Endothelial cell of umbilical vein (primary cell): ENCODE measurements at places on chromosomes 13 and 19. TPM values are rescaled to one million over a fixed set of nuclear protein-coding genes. Genes with fewer than 3 reads are reported as not detected.

- H3K4me1 ChIP-seq, result peaks cover 28% of the 10 kb centered on the region
- no peaks in the 10 kb centered on the region for H3K27me3 ChIP-seq
- no peak overlapping the region for H3K4me3 ChIP-seq
- H3K36me3 ChIP-seq, result no peaks in the 10 kb centered on the region
- H3K27ac ChIP-seq, result no peak overlapping the region
- no peak for DNase-seq
Measured at GRCh38 chr19:56116606-56117005, 4.5 kb downstream of the ZNF787 start.

GRCh38 chr13:101326710-101327109 lies 89.6 kb downstream of the NALCN start:
- no peak overlapping the region for H3K27ac ChIP-seq
- H3K27me3 ChIP-seq, result no peaks in the 10 kb centered on the region
- H3K4me3 ChIP-seq, result no peak overlapping the region
- H3K4me1 ChIP-seq, result no peaks in the 10 kb centered on the region
- H3K36me3 ChIP-seq, result no peaks in the 10 kb centered on the region
- DNase-seq, result no peak

Gene ZNF541
- polyA plus RNA-seq, result 0.03 and 0.05 TPM in 2 replicates

DNA sequence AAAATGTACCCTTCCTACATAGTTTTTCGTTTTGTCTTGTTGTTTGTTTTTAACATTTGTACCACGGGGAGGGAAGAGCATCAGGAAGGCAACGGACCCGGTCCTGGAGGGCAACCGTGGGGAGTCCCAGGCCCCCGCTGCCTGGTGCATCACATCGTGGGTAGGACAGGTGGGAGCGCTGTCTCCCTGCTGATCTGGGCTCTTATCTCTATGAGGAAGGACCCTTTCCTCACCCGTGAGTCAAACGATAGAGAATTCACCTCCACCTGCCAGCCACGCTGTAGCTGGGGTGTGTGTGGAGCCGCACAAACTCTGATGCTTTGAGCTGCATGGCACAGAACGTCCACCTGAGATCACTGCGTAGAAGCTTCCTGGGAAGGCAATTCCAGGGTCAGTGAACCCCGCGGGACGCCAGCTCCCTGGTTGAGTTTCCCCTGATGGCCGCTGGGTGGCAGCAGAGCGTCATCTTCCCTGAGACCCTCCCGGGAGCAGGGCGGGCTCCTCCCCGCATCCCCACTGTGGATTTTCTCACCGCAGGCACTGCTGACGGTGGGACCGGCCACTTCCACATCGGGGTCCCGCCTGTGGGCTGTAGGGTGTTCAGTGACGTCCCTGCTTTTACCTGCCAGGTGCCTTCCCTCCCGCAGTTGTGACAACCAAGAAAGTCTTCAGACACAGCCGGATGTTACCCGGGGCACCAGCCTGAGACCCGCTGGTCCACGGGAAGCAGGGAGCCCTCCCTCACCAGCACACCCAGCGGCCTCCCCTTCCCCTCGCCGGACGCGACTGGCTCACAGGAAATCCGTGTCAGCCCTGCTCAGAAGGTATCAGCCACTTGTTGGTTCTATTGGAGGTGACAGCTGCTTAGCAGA lies 54.7 kb downstream of the ZNF787 start:
- H3K27me3 ChIP-seq, result no peaks in the 10 kb centered on the region
- H3K27ac ChIP-seq, result no peak overlapping the region
- H3K36me3 ChIP-seq, result no peaks in the 10 kb centered on the region
- peak; percentile 54 for DNase-seq

GRCh38 chr13:82344867-82345266 lies 1537.4 kb downstream of the SLITRK1 start:
- no peak for DNase-seq
- no peaks in the 10 kb centered on the region for H3K27me3 ChIP-seq
- no peaks in the 10 kb centered on the region for H3K36me3 ChIP-seq

Gene CEBPA
- polyA plus RNA-seq, result 0.05 and 0.06 TPM in 2 replicates

DNA sequence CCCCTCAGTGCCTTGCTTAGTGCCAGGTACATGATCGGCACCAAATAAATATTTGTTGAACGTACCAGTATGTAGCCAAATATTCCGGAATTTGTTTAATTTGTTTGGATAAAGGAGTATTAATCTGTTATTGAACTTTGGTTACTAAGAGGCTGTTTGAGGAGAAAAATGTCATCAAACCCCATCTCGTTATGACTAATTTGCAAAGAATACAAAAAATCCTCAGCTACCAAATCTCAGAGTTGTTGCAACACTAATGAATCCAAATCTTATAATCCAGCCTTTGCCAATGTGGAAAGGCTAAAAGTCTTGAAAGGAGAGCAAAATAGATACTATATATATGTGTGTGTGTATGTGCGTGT lies 79.5 kb downstream of the KLF5 start:
- no peaks in the 10 kb centered on the region for H3K4me1 ChIP-seq
- DNase-seq, result no peak
- no peaks in the 10 kb centered on the region for H3K36me3 ChIP-seq
- H3K27me3 ChIP-seq, result no peaks in the 10 kb centered on the region
- no peak overlapping the region for H3K4me3 ChIP-seq

Gene METTL21C
- not detected in 2 replicates for polyA plus RNA-seq

Gene SELENOV
- not detected in 2 replicates for polyA plus RNA-seq
